GM23248 (cell line): ENCODE measurements at places on chromosomes 4 and X.

- peak; percentile 70 for DNase-seq
These were observed 47.8 kb upstream of the HSD17B10 start for GRCh38 chrX:53481816-53482465.

DNA sequence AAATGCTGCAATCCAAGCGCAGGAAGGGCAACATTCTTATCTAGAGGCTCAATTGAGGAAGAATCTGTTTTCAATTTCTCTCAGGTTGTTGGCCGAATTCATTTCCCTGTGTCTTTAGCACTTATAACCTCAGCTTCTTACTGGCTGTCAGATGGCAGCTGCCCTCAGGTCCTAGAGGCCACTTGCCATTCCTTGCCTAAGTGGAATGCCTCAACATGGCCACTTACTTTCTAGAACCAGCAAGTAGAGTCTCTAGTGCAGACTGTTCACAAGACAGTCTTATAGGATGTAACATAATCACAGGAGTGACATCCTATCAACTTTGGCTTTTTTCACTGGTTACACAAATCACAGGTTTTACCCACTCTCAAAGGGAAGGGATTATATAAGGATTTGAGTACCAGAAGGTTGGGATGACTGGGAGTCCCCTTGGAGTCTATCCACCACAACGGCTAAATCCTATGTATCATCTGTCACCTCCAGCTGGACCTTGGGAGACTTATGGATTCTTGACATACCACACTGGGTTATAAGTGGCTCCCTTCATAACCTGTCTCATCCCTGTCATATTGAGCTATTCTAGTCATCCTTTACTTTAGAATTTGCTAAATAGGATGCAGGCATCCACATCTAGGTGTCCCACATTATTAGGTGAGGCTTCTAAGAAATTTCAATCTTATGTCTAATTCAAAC lies 297.9 kb upstream of the CTSO start:
- DNase-seq = no peak

GRCh38 chrX:150234126-150234525 lies 129.0 kb upstream of the MAMLD1 start:
- no peak for DNase-seq

- DNase-seq = no peak
These were observed 35.7 kb upstream of the NDST4 start for GRCh38 chr4:115149106-115149505.

GRCh38 chrX:10529344-10529743 lies 91.0 kb downstream of the MID1 start:
- DNase-seq = peak; percentile 65

DNA sequence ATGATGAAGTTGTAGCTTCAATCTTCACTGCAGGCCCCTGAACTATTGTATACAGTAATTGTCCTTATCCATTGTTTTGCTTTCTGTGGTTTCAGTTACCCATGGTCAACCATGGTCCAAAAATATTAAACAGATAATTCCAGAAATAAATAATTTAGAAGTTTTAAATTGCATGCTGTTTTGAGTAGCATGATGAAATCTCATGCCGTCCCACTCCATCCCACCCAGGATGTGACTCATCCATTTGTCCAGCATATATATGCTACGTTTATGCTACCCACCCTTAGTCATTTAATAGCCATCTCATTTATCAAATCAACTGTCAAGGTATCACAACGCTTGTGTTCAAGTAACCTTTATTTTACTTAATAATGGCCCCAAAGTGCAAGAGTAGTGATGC lies 34.5 kb downstream of the IQCM start:
- peak; percentile 51 for DNase-seq

DNA sequence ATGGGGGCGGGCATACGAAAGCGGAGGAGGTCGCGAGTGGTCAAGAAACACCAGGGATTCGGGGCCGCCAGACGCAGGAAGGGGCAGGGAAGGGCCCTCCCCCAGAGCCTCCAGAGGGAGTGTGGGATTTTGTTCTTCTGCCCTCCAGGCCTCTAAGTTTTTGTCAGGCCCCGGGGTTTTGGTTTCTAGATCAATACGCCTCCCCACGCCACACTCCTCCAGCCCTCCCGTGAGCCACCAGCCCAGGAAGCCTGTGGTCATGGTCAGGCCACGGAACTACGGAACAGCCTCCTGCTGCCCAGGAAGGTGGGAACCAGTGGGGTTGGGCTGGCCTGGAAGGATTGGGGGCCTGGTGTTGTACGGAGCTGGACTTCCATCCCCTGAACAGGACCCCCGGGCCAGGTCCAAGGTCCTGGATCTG lies 38.4 kb downstream of the CPLX1 start:
- DNase-seq = no peak

- DNase-seq = no peak
These were observed 34.6 kb downstream of the JAKMIP1 start for GRCh38 chr4:6165766-6166165.

- no peak for DNase-seq
These were observed 12.2 kb downstream of the UCP1 start for GRCh38 chr4:140556372-140557085.

GRCh38 chr4:151238477-151238876 lies 38.5 kb upstream of the PRSS48 start:
- DNase-seq = peak; percentile 54

DNA sequence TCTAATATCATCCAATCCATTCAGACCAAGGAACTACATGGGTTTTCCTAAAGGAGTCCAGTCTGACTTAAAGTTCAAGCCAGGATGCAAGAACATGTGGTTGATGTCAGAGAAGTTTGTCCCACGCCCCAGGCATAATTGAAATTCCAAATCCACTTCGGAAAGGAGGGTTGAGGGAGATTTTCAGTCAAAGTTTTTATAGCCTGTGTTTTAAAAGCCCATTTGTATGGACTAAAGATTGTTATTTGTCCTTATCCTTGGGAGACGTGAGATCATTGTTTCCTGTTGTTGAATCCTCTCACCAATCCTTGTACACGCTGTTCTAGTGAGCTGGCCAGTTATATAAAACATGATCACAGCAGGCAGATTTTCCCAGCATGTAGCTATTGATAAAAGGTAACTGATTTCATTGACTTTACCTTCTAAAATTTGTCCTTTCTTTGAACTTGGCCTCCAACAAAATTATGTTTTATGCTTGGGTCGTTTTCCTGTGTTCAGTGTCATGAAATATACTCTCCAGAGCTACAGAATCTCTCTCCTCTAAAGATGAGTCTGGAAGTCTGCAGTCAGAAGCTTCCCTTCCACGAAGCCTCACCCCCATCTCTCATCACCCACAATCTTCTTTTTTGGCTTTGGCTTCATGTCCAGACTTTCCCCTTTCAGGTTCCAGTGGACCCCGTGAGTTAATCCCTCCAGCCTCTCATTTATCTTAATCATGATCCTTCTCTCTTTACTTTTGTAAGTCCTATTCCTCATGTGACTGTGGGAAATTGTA lies 92.9 kb downstream of the ATP10D start:
- peak; percentile 14 for DNase-seq

GRCh38 chr4:83618991-83619645 lies 83.2 kb downstream of the GPAT3 start:
- DNase-seq = peak; percentile 46

DNA sequence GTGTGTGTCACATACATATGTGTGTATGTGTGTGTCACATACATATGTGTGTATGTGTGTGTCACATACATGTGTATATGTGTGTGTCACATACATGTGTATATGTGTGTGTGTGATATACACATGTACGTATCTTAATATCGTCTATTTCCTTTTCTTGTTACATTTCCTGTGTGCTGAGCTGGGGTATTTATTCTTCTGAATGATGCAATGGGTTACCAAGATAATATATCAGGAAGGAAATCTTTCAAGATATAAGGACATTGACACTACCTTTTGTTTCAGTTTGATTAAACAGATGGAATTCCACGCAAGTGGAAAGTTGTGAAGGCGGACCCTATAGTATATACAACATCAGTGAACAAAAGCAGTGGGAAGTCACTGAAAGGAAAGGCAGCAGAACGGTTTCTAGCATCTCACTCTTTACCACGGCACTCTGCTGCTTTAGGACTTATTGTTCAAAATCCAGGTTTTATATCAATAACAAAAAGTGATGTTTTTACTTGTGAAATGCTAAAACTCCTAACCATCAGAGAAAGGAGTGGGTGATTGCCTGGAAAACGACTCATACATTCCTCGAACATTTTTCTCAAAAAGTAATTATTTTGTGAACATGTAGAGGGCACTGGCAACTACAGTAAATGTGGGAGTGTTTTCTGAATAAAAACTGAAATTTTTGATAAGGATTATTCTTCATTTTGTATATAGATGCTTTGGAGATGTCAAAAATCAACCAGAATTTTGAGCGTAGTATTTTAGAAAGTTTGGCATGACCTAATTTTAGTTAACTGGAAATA lies 43.1 kb upstream of the IL21 start:
- DNase-seq = peak; percentile 69

DNA sequence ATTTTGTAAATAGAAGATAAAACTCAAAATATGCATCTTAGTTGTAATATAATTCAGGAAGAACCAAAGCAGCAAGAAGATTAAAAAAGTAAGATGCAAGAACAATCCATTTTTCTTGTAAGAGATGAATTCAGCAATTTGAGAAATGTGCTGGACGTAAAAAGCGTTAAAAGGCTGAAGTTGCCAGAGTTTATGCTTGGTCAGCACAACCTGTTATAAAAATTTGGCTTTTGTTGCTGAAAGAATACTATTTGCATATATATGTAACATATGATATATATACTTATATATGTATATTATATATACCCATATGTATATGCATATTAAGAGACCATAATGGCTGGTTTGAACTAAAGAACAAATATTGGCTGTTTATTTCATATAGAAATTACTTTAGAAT lies 449.6 kb upstream of the FAM241A start:
- DNase-seq = no peak

- DNase-seq = peak; percentile 2
These were observed 159.6 kb downstream of the TET2 start for GRCh38 chr4:105306158-105306781.

DNA sequence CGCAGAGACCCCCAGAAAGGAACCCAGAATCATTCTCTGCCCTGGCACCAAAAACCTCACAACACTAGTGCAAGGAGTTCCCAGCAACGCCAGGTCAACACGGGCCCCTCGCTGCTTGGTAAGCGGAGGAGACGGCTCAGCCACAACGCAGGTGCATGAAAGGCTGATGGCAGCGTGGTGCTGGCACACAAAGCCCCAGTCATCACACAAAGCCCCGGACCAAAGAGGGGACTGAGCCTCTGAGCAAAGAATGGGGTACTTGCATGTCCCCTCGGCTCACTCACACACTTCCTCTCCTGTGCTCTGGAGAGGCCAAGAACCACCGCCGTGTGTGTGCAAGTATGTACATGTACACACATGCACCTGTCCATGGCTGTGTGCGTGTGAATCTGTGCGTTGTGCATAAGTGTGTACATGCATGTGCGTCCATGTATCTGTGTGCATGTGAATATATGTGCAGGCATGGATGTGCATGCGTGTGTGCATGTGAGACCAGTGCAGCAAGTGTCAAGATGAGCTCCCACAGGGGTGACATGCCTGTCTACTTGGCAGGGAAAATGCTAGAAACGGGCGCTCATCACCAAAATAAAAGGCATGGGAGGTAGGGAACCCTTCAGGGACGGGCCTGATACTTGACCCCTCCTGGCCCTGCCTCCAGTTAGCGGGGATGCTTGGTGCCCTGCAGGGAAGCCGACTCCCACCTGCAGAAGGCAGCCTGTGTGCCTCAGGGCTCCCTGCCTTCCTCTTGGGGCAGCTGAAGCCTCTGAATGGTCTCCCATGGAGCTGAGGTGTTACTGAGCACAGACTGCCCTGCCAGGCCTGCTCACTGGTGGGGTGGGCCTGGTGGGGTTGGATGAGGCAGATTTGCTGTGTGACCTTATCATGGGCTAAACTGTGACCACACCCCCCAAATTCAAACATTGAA lies 60.4 kb downstream of the ZFYVE28 start:
- no peak for DNase-seq

DNA sequence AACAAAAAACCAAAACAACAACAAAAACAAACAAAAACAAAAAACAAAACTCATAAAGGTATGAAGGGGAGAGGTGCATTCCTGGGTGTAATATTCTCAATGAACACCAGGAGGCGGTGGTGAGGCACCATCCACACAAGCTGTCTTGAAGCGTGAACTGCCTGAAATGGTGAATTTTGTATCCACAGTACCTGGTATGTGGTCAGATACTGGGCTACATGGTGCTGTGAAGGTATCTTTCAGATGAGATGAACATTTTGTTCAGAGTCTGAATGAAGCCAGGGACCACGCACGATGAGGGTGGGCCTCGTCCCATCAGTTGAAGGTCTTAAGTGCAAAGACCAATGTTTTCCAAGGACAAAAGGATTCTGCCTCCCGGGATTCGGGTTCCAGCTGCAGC lies 58.5 kb downstream of the ASMT start:
- DNase-seq = peak; percentile 31

GRCh38 chr4:62170235-62170634 lies 970.1 kb downstream of the ADGRL3 start:
- no peak for DNase-seq

GRCh38 chrX:55754861-55755294 lies 37.3 kb downstream of the RRAGB start:
- no peak for DNase-seq

DNA sequence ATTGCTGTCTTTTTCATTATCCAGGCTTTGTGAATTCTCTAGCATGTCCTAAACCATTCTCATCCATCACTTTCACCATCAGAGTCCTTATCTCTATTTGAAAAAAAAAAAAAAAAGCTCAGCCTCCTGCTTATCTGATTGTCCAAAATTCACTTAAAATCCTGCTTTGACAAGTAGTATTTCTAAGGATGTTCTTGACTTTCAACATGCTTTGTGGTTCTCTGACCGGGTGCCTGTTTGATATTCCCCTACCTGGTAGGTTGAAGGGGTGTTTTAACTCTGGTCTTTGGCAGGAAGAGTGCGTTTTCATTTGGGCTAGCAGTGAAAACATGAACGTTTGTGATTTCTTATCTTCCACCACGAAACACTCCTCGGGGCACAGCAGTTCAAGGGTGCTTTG lies 17.3 kb upstream of the BBS12 start:
- no peak for DNase-seq

DNA sequence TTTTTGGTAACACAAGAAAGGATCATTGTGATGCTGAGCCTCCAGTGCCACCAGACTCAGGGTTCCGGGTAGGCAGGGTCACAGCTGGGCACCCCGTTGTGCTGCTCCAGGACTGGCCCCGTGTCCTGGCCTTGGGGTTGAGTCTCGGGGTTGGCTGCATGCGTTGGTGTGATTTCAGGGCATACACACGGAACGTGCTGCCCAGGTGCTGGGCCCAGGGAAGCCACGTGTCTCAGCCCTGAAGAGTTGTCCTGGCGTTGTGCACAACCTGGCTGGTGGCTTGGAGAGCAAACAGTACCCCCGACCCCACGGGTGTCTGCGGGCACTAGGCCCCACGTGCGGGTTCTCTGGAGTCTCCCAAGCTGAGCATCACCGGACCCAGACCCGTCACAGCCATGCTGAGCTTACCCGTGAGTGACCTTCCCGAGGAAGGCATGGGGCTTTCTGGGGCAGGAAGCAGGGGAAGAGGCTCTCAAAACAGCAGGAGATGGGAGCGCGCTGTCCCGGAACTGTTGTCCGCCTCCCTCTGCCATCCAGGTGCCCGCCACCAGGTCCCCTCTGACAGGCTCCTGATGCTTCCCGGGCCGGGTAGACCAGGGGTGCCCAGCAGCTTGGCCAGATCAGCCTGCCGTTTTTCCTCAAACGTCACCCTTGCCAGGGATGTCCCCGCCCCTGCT lies 66.1 kb upstream of the ENPP6 start:
- no peak for DNase-seq
